ENCODE measurements at places on chromosomes 7 and 10.

GRCh38 chr10:3542185-3542611 lies 242.8 kb downstream of the KLF6 start:
- DNase-seq, result peak; percentile 93

GRCh38 chr10:61757525-61758397 lies 95.0 kb downstream of the CABCOCO1 start:
- DNase-seq, result peak; percentile 64

GRCh38 chr7:153088601-153089000 lies 329.0 kb downstream of the ACTR3B start:
- DNase-seq, result no peak

DNA sequence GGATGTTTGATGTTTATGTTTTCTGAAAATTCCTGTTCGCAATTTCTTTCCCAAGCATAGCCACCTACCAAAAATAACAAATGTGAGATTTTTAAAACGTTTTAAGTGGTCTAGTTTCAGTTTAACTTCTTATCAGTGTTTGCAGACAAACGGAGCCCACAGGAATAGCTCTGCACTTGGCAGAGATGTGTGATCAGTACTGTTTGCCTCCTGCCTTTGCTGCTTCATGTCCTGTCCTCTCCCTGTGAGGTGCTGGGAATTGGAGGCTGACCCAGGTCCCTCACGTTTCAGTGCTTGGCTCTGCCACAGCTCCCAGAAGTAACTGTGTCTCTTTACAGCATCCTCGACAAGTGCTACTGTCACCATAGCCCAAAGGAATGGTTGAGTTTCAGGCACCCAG lies 1.2 kb downstream of the UCN3 start:
- no peak for DNase-seq

DNA sequence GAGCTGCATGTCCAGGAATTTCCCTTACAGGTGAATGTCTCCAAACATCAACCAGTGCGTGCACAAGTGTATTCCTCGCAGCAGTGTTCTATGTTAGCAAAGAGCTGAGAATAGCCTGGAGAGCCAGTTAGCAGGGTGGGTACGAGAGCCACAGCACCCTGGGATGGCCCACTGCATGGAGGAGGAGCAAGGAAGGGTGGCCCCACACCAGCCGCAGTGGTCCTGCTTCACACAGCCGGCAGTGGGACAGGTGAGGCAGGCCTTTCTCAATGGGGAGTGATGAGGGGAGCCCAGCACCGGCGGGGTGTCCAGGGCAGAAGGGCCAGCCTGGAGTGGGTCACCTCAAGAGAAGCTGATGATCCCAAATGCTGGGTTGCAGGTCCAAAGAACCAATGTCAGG lies 240.7 kb downstream of the TCERG1L start:
- no peak for DNase-seq

DNA sequence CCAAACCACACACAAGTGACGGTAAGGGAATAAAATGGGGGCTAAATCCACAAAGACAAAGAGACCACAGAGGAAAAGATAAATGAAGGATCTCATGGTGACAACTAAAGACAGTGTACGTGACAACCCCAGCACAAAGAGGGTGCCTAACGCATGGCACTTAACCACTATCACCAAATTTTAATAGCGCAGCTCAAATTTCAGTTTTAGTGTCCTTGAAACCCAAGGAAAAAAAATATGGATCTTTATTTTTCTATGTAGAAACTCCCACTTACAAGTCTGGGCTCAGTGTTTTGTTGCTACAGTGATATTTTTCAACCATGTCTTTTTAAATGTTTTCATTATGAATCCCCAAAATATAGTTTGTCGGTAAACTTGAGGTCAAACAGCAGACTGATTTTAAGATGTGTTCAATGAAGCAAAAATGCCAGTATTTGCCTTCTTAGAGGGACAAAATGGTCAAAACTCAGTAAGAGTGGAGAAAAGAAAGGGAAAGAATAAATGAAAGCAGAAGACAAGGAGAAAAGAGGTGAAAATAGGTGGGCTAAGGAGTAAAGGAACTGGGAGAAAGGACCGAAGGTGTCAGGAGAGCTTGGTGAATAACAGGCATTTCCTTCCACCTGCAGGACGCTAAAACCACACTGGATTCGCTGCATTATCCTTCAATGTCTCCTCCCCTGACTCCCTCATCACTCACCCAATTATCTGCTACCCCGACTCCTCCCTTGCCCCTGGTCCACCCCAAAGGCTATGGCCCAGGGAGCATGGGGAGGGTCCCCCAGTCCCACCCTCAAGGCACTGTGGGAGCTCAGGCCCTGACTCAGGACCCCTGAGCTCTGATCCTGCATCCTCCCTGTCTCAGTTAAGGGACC lies 3.5 kb downstream of the ASB13 start:
- DNase-seq, result no peak
